ENCODE measurements at places on chromosomes 2 and 18.

DNA sequence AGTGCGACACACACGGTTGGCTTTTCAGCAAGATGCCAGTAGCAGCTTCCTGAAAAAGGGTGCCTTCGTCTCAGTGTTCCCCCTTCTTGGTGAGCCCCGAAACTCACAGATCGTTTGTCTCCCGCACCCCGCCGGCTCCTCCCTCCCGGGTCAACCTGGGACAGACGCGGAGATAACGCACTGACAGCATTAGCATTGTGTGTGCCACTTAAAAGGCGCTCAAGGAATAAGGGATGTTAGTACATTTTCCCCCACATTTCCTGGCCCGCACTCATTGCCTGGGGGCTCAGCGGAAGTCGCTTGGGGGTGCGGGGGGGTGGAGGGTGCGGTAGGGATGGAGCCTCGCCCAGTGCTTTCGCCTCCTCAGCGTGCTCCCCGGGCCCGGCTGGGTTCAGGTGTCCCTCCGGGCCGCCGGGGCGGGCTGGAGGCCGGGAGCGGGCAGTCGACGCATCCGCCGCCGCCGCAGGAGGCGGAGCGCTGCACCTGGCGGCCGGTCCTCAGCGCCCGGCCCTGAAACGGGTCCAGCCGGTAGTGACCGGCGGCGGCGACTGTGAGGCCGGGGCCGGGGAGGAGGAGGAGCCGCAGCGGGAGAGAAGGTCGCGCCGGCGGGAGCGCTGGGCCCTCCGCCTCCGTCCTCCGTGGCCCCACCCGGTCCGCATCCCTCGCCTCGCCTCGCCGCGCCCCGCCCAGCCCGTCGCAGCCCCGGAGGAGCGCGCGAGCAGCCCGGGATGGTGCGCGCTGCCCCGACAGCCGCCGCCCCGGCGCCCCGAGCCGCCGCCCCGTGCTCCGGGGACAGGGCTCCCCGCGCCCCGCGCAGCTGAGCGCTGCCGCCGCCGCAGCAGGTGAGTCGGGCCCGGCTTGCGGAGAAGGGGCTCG, at the start of gene MFSD6:
Gene MFSD6 (plus strand): TSS at position 694 of the 876 bp plus-strand sequence. CDS start 27,675 bp downstream, outside the sequence.
- DNase-seq: peak; percentile 30

- no peak for DNase-seq
Observed at GRCh38 chr2:95721726-95722125, 129.9 kb downstream of the TRIM43 start.

GRCh38 chr2:234164493-234165413, 114.3 kb downstream of the SPP2 start:
- no peak for DNase-seq

DNA sequence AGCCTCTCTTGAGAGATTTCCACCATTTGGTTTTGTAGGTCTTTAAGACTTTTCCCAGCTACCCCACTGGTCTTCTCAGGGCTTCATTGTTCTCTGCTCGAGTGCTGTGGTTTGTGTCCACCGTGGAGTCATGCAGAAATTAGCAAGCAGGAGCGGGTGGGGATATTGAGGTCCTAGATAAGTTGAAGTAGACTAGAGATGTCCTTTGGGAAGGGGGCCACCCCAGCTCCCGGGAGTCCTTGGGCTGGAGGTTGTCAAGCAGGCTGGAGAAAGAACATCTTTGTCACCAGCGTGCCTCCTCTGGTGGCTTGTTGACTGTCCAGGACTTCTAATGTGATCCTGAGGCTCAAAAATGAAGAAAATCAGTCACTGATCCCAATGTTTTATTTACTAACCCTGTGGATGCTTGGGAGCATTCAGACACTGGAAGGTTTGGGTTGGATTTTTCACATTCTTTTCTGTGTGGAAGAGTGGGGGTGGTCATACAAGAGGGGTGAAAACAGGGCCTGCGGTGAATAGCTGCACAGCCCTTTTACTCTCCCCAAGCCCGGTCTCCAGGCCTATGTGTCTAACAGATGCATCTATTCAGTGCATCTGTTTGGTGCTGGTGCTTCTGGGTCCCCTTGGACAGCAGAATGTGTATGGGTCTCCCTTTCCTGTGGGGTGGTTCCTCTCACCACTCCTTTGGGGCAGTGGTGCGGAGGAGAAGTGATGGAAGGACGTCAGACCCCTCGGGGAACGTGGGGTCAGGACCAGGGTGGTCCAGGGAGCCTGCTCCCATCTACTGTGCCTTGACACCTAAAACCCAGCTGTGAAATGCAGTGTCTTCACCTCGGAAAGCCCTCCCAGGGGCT, 208.1 kb downstream of the KLHL29 start:
- DNase-seq: no peak

GRCh38 chr2:68253219-68254068, 1.1 kb upstream of the PPP3R1 start:
- peak; percentile 28 for DNase-seq

DNA sequence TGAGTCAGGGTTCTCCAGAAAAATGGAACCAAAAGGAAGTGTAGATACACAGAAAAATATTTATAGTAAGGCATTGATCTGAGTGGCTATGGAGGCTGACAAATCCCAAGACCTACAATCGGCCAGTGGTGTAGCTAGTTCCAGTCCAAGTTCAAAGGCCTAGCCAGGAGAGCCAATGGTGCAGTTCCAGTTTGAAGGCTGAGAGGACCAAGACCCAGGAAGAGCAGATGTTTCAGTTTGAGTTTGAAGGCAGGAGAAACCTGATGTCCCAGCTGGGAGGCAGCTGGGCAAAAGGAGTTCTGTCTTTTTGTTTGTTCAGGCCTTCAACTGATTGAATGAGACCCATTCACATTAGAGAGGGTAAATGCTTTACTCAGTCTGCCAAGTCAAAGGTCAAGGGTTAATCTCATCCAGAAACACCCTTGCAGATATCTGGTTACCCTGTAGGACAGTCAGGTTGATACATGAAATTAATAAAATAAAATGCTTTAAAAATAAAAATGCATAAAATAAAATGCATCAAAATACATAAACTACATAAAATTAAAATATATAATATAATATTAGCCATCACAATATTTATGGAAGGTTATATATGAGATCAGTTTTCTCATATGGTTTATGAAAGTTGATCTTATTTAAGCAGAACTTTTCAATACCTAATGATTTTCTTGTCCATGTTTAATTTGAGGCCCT, 38.7 kb downstream of the KCNE4 start:
- no peak for DNase-seq

DNA sequence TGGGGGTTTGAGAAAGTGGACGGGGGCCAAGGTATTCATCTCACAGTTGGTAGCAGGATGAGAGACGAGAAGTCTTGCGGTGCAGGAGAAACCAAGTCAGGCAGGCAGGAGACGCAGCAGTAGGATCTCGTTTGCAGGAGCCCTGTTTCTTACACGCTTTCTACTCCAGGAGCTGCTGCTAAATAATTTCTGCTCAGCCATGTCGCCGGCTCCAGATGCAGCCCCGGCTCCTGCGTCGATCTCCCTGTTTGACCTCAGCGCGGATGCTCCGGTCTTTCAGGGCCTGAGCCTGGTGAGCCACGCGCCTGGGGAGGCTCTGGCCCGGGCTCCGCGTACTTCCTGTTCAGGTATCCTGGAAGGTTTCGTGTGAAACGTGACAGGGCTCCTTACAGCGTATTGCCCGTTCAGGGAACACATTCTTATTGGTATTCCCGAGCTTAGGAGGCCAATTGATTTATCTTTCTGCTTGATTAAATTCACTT, 494 bp downstream of the ANKZF1 start:
- peak; percentile 72 for DNase-seq

GRCh38 chr2:145751629-145752028, 1231.7 kb upstream of the ZEB2 start:
- DNase-seq: peak; percentile 82

DNA sequence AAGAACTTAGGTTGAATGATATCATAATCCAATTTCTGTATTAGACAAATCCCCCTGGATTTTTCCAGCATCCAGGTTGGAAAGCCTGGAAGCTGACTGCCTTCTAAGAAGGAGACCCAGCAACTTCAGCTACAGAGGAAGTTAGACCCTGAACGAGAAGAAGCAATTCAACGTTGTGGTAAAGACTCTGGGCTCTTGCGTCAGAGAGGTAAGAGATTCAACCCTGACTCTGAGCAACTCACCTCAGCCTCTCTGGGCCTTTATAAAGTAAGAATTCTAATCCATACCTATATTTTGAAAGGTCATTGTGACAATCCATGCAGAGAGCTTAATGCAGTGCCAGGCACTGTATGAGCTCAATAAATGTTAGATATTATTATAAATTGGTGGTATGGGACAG, 9.7 kb downstream of the E2F6 start:
- no peak for DNase-seq

DNA sequence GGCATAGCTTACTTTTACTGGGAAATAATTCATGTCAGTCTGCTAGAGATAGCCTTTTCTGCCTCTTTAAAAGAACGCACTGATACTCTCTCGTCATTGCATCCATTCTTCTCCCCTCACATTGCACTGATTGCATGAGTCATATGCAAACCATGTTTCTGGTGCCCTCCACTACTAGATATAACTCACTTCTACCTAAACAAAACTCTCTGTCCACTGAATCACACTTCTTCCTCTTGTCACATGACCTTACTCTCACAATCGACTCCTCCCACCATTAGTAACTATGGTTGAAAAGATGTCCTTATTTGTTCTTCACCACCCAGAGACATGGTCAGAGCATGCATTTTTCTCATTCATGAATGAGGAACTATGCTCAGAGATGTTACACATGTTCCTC, 158.0 kb downstream of the CSRNP3 start:
- peak; percentile 51 for DNase-seq

DNA sequence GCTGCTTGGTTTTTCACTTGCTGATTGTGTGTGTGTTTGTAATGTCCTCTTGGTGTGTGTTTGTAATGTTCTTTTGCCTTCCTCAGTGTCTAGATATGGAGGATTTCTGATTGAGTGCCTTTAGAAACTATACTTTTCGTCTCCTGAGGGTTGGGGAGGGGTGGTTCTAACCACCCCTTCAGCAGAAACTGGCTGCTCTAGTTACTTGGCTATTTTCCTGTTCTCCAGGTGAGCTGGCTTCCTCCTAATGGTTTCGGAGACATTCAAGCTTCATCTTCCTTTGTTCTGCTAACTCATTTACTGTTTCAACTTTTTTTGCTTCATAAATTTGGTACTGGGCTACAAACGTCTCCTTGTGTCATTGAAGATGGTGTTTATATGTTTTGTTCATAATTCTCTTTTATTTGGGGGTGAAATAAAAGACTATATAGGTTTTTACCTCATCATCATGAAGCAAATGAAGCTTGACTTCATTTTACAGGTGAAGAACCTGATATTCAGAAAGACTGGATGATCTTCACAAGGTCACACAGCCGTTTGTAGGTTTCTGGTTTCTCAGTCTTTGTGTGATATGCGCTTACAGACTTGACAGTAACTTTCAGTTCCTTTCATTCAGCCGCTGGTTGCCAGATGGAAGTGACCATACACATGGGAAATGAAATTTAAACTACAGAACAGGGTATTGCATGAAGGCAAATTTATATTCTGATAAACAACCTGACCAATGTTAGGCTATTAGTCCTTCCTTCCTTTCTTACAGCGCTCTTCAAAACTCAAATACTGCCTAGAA, 238.5 kb downstream of the GALR1 start:
- no peak for DNase-seq

DNA sequence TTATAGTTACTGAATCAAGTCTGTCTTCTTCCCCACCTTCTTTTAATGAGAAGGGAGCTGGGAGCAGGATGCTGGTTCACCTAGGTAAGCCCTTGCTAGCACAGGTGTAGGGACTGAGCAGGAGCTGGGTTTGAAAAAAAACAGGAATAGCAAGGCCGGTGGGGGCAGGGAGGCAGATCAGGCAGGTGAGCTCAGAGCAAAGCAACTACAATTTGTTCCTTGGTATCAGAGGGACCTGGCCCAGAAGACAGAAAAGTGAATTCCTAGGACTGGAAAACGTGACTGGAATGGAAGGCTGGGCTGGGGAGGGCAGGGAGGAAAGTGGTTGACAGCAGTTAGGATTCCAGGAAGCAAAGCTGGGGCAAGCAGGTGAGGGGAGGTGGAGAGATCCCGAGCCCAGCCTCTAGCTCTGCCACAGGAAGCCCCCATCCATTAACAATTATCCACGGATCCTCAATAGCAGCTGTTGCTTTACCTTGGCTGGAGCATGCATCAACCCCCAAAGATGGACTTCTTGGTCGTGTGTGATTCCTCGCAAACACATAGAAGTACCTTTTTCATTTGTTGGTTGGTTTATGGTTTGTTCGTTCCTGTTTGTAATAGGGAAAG, 118.4 kb downstream of the LNPK start:
- no peak for DNase-seq

- peak; percentile 44 for DNase-seq
Observed at GRCh38 chr2:21627938-21628337, 504.2 kb downstream of the TDRD15 start.

- peak; percentile 85 for DNase-seq
Observed at GRCh38 chr2:25043241-25043867, 1.5 kb downstream of the EFR3B start.

GRCh38 chr2:237474442-237474911, 12.6 kb upstream of the MLPH start:
- no peak for DNase-seq

- DNase-seq: no peak
Observed at GRCh38 chr18:44852818-44853217, 172.1 kb downstream of the SETBP1 start.

DNA sequence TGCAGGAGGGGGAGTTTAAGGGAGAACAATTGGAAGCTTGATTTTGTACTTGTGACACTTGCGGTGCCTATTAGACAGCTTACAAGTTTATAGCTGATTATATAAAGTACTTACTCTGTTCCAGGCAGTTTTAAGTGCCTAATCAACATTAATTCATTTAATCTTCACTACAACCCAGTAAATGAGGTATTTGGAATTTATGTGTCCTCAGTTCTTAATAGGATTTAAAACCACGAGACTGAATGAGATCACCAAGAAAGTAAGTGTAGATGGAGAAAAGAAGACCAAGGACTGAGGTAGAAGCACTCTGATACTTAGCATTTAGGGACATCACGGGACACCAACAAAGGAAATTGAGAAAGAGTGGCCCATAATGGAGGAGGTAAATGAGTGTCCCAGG, 49.8 kb downstream of the ZC3H15 start:
- no peak for DNase-seq

DNA sequence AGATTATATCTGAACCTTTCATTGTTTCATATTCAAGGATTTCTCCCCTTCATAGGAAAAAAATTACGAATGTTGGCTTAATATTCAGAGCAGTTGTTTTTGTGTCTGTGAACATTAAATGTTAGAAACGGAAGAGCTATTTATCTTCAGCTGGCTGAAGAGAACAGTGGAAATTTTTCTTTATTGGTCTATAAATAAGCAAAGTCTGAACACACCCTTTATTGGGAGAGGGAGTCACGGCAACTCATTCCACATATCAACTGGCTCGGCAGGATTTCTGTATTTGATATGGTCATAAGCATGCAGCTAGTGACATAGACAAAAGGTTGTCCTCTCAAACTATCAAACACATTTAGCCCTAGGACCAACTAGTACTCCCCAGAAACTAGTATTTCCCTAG, 468.4 kb upstream of the HNRNPA3 start:
- no peak for DNase-seq

DNA sequence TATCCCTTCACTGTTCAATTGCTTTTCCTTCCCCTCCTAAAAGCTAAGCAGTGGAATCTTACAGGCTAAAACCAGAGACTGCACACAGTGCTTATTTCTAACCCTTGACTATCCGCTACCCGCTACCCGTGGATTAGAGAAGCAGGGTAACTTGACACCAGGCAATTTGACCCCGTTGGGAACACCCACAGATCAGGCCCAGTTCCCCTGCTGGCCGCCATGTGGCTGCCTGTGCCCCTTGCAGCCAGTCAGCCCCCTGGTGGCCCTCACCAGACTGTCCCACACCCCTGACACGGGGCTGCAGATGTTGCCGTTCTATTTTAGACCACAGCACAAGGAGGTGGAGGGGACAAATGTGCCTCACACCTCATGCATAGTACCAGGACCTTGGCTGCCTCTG, 74.8 kb downstream of the TXNL1 start:
- no peak for DNase-seq

All from EL (cell line).